Activated CD4-positive, alpha-beta memory T cell treated with anti-CD3 and anti-CD28 coated beads for 36 hours (primary cell): ENCODE measurements at places on chromosomes 12 and 14. TPM values are rescaled to one million over a fixed set of nuclear protein-coding genes. Genes with fewer than 3 reads are reported as not detected.

DNA sequence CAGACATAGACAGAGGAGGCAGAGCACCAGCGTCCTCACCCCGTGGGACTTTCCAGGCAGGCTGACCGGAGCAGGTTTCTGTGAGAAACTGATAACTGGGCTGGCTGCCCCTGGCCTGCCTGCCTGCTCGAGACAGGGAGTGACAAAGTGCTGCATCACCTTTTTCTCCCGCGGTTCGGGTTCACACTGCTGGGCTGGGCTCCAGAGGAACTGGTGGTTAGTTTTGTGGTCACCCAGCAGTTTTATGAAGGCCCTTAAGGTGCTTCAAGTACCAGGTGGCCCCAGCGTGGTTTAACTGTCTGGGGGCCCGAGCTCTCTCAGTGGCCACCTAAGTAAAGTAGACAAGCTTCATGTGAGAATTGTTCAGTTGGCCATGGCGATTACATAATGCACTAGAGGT, 1073.6 kb downstream of the BCL11B start:
- H3K4me1 ChIP-seq, result peaks cover 66% of the 10 kb centered on the region
- H3K27ac ChIP-seq, result peak overlapping the region; percentile 77
- no peaks in the 10 kb centered on the region for H3K36me3 ChIP-seq
- H3K27me3 ChIP-seq, result no peaks in the 10 kb centered on the region
- DNase-seq, result peak; percentile 72

DNA sequence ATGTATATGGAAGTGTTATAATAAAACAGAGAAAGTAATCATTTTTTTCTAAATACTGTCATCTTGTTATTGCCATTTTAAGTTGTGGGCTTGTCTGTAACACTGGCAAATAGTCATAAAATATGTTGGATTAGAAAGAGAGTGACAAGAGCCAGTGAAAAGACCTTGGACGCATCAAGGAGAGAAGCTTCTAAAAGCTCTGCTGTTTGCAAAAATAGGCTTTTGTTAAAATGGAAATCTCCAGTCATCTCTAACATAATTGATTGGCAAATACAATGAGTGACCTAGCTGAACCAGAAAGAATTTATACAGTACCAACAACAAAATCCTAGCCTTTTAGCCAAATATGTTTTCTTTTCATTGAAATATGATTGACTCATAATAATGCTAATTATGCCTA, 245.8 kb upstream of the RMST start:
- no peak overlapping the region for H3K27ac ChIP-seq
- no peak overlapping the region for H3K4me3 ChIP-seq
- no peaks in the 10 kb centered on the region for H3K36me3 ChIP-seq

DNA sequence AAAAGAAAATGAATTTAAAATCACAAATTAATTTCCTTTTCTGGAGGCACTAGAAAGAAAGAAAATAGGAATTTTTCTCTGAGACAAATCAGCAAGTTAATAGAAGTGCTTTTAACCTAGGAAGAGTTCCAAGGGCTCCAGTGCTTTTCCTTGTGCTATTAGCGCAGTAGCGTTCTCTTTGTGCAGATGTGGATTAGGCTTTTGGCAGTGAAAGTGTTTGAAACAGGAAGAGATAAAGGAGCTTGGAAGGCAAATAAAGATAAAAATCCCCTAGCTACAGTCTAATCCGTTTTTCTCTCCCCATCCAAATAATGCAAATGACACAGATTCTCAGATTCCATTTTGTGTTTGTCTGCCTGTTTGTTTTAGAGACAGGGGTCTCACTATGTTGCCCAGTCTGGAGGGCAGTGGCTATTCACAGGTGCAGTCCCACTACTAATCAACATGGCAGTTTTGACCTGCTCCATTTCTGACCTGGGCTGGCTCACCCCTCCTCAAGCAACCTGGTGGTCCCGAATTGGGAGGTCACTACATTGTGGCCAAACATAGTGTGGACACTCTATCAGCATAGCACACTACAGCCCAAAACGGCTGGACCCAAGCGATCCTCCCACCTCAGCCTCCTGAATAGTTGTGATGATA, 166.1 kb downstream of the PAWR start:
- no peak overlapping the region for H3K4me3 ChIP-seq
- H3K4me1 ChIP-seq, result no peaks in the 10 kb centered on the region
- no peak for DNase-seq

DNA sequence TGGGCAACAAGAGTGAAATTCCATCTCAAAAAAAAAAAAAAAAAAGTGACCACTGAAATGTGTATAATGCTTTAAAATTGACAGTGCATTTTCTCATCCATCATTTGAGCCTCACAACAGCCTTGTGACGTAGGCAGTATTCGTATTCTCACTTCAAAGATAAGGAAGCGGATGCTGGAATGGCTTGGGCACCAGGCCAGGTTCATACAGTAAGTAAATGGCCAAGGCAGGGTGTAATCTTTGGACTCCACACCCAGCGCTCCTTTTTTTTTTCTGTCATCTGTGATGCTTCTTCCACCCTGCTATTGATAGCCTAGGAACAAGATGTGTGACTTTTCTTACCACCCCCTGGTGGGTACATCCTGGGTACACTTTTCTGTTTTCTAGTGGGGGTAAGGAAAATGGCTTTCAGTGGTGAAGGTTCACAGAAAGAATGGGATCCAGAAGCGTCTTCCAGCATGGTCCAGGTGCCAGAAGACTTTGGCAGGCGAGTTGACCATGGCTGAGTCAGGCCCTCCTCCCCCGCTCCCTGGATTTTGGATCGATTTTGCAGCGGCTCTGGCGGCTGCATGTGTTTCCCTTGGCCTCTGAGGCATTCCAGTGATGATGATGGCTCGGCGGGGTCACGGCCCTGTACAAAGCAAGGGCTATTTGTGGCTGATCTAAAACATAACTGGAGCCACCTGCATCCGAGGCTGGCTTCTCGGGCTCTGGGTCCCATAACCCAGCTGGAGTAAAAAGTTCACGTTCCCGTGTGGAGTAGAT, 110.6 kb downstream of the CACNA1C start:
- H3K27ac ChIP-seq, result no peak overlapping the region
- no peak for DNase-seq
- H3K36me3 ChIP-seq, result no peaks in the 10 kb centered on the region
- peaks cover 8% of the 10 kb centered on the region for H3K27me3 ChIP-seq
- no peak overlapping the region for H3K4me3 ChIP-seq

DNA sequence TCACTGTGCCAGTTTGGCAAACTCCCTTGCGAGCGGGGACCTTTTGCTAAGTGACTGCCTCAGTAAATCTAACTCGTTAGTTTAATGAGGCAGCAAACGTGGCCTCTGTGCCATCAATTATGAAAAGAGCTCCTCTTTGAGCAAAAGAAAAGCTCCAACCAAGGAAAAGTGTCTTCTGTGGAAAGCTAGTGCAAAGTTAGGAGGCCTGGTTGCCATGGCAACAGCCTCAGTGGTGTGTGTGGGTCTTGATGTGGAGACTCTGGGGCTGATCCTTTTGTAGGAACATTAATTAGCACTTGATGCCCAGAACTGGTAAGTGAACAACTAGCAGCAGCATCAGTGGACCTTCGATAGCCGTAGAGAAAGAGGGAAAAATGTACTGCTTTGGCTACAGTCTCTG, 145.7 kb downstream of the CHST11 start:
- peaks cover 9% of the 10 kb centered on the region for H3K36me3 ChIP-seq
- H3K4me1 ChIP-seq, result peaks cover 41% of the 10 kb centered on the region
- H3K27ac ChIP-seq, result no peak overlapping the region
- H3K4me3 ChIP-seq, result no peak overlapping the region
- no peaks in the 10 kb centered on the region for H3K27me3 ChIP-seq
- no peak for DNase-seq

DNA sequence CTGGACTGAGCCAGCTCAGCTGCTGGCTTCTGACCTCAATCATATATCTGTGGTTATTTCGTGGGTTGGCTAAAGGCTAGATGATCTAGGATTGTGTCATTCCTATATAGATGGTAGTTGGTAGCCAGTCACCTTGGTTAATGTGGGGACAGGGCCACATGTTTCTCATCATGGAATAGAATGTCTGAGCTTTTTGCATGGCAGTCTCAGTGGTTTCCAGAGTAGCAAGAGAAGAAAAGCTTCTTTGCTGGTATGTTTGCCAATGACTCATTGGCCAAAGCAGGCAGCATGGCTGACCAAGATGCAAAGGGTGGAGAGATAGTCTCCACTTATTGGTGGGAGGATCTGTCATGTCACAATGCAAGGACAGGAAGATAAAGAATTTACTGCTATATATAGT, 746.4 kb upstream of the FLRT2 start:
- no peak overlapping the region for H3K4me3 ChIP-seq
- H3K4me1 ChIP-seq, result no peaks in the 10 kb centered on the region
- no peak overlapping the region for H3K27ac ChIP-seq

PLEKHH1 gene
- 1.7 TPM for total RNA-seq

AHSA1 gene
- total RNA-seq, result 253 TPM
